ENCODE measurements at places on chromosomes 11 and 22.

GRCh38 chr11:86596861-86597586, 75.4 kb downstream of the ME3 start:
- DNase-seq = no peak

DNA sequence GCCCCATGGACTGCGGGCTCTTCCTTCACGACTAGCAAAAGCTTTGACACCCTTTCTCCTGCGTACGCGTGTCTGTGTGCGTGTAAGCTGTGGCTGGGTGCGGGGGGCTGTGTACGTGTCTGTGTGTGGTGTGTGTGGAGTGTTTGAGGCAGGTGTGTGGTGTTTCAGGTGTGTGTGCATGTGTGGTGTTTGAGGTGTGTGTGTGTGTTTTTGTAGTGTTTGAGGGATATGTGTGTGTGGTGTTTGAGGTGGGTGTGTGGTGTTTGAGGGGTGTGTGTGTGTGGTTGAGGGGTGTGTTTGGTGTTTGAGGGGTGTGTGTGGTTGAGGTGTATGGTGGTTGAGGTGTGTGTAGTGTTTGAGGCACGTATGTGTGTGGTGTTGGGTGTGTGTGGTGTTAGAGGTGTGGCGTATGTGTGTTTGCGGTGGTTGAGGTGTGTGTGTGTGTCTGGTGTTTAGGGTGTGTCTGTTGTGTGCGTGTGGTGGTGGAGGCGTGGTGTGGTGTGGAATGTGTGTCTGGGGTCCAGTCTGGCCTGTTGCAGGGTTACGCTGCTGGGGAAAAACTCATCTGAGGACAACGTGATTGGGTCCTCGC, 687 bp upstream of the ARSA start:
- DNase-seq = no peak

DNA sequence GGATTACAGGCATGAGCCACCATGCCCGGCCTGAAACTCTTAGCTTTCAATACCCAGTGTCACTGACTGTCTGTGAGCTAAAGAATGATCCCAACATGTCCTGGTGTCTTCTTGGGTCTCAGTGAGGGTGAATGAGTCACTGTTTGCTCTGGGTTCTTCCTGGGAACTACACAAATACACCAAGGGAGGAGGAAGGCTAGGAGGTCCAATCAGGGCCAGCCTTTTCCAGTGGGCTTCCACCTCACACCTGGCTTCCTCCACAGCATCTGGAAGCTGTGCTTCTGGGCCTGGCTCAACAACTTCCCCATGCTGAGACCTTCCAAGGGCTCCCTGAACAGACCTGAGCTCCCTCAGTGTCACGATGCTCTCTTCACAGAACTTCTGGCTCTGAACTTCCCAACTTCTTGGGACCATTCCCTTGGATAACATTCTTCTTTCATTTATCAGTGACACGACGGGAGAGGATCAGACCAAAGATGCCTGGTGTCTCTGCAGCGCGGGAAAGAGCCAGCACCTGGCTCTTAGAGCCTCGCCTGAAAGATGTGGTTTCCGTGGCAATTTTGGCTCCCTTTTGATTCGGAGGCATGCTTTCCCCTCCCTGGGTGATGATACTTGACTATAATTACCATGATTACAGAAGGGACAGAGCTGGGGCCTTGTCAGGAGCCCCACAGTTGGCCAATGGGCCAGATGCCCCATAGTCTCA, 22.3 kb upstream of the CHRM4 start:
- peak; percentile 77 for DNase-seq

DNA sequence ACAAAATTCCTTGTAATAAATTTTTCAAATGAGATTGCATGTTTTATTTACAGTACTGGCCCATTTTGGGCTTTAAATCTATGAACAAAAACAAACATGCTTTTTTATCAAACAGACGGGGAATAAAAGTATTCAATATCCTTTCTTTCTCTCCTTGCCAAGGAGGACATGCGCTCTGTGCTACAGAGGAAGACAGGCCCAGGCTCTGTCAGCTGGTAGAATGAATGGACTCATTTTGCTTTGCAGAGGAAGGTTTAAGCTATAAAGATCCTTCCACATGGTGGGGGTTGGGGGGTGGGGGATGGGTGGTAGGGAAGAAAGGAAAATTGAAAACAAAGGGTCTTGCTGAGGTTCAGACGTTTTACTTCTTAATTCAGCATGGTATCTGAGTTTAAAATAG, 575.6 kb downstream of the INSC start:
- DNase-seq = no peak

DNA sequence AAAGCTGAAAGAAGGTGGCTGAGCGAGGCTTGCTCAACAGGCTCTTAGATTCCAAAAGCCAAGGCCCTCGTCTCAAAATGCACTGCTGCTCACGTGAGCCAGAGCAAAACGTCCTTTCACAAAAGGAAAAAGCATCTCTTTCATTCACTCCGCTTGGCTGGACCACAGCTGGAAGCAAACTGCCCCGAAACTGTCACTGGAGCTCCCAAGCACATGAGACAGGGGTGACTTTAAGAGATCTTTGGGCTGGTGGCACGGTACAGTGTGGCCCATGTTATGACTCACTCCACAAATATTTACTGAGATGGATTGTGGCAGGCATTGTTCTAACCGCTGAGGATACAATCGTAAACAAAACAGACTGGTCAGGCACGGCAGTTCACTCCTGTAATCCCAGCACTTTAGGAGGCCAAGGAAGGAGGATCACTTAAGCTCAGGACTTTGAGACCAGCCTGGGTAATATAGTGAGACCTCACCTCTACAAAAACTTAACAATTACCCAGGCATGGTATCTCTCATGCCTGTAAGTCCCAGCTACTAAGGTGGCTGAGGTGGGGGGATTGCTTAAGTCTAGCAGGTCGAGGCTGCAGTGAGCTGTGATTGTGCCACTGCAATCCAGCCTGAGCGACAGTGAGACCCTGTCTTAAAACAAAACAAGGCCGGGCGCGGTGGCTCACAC, 3.6 kb downstream of the PLA2G6 start:
- DNase-seq = peak; percentile 62

Measured in DMS153 (cell line).